ENCODE measurements at places on chromosomes 3 and 15.

DNA sequence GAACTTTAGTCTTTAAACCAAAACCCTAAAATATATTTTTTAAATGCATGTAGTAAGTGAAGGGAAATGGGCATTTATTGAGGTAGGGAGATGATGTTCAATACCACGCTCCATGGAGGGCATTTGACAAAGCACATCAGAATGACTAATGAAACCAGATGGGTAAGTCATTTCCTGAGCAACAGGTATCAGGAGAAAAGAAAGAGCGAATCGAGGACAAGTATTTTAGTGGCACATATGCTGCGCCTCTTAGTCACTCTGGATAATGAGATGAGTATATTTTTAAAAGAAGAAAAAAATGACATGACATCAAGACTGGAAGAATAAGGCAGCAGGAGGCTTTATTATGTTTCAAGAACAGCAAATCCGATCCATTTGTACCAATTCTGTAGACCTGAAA lies 129.0 kb upstream of the ARHGEF3 start:
- DNase-seq = no peak

DNA sequence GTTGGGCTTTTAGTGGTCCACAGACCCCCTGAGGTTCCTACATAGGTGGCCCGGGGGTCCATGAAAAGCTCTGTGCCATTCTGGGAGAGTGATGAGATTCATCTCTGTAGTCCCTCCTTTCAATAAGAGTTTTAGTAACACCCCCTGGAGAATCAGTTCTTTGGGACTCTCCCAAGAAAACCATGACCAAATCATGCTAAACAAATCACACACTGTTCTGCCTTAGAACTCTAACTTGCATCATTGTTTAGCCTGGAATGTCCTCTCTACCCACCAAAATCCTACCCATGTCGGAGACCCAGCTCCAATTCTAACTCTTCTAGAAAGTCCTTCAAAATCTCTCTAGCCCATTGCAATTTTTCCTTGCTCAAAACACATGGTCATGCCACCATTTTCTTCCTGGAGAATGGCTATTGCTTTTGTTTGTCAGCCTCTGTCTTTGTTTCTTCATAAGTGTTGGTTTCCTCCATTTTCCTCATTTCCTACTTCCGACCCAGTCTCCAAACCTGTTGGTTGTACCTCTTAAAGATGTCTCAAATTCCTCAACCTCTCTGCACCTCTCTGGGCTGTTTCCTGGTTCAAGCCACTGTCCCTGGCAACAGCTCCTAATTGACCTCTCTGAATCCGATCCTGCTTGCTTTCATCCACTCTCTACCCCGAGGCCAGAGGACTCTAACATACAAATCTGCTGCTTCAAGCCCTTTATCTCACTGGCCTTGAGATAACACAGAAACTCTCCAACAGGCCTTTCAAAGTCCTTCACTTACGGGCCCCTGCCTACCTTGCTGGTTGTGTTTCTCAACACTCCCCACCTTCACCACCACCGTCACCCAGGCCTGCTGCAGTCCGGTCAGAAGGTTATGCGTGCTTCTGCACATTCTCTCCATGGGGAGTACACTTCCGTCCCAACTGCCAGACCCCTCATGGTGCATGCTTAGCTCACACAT lies 23.7 kb downstream of the CYP19A1 start:
- no peak for DNase-seq

GRCh38 chr3:78337801-78338211 lies 1297.9 kb downstream of the ROBO2 start:
- DNase-seq = no peak

DNA sequence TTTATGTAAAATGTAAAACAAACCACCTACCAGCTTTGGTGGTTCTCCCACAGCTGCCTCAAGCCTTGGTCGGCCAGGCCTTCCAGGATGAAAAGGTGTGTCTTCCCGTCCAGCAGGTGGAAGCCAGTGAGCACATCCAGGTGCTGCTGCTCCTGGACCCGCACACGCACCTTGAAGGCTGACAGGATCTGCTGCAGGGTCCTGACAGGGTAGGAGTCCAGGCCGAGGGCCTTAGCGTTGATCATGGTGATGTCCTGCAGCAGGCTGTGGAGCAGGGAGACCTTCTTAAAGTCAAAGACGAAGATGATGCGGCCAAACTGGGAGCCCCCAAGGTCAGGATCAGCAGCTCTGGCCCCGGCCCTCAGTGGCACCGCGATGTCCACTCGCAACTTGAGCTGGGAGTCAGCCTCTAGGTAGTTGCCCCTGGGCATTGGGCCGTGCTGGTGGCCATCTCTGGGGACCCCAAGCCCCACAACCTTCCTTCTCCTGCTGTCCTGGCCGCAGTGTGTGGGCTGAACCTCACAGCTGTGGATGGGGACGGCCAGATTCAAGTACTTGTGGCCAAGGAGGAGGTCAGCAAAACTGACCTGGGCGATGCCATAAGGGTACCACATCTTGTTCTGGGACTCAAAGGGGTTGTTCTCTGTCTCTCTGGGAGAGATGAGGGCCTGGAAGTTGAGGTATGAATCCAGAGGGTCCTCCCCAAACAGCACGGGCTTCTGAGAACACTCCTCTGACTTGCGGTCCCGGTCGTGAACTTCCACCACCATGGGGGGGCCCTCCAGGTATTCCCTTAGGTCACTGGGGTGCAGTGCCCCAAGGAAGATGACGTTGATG lies 48.6 kb downstream of the CFAP92 start:
- no peak for DNase-seq

GRCh38 chr15:72155003-72155621 lies 36.9 kb downstream of the SENP8 start:
- DNase-seq = no peak

- DNase-seq = no peak
These were observed 29.5 kb downstream of the TKT start for GRCh38 chr3:53226142-53226840.

DNA sequence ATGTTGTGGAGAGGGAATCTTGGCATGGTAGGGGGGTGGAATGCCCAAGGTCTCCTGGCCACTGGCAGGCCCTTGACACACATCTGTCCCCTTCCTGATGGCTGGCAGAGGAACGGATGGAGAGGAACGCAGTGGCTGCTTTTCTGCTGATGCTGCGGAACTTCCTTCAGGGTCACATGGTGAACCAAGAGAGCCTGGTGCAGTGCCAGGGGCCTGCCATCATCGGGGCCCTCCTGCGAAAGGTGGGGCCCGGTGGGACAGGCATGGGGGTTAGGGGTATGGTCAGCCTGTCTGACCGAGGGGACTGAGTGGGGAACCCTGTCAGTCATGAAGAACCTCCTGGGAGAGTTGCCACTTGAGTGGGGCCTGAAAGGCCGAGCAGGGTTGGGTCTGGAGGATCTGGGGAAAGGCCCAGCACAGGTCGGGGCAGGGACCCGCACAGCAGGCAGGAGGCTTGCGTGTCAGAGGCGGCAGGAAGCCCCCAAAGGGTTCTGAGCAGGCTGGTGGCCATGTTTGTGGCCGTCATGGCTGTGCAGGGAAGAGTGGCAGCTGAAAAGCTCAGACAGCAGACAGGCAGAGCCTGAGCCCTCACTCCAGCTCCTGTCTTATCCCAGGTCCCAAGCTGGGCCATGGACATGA lies 18.1 kb downstream of the NBEAL2 start:
- DNase-seq = no peak

- no peak for DNase-seq
These were observed 101.1 kb downstream of the DLG1 start for GRCh38 chr3:197197334-197197733.

DNA sequence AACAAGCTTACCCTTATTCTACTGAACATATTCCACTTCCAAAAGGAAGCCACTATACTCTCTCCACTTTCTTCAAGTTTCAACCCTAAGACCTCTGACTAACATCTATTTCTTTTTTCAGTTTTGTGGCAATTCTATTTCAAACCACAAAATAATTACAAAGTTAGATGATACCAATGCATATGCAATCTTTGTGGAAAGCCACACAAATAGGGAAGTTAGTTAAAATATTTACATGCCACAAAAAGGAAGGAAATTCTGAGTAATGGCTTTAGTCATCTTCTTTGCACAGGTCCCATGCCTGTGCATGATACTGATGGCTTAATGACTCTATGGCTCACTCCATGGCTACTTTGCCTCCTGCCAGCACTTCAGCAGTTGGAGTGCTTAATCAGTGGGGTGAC lies 57.0 kb upstream of the MCTP2 start:
- DNase-seq = no peak

GRCh38 chr15:98003996-98004395 lies 43.5 kb downstream of the ARRDC4 start:
- DNase-seq = no peak

DNA sequence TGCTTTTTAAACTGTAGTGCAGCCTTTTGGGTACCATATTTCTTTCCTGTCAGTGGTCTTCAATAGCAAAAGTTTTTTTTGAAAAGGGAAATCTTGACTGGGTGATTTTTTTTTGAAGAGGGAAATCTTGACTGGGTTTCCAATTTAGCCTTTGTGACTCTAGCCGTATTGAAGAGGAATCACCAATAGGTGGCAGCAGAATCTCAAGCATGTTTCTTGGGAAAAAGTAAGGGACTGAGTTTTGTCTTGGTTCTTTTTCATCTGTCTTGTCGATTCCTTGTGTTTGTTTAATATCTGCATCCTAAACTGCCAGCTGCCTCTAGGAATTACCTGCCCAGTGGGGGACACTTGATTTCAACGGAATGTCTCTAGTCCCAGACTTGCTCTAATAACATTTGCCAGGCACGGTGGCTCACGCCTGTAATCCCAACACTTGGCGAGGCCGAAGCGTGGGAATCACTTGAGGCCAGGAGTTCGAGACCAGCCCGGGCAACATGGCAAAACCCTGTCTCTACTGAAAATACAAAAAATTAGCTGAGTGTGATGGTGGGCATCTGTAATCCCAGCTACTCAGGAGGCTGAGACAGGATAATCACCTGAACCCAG lies 89.2 kb downstream of the RBPMS2 start:
- peak; percentile 27 for DNase-seq

GRCh38 chr3:154398084-154398967 lies 31.7 kb downstream of the GPR149 start:
- no peak for DNase-seq

DNA sequence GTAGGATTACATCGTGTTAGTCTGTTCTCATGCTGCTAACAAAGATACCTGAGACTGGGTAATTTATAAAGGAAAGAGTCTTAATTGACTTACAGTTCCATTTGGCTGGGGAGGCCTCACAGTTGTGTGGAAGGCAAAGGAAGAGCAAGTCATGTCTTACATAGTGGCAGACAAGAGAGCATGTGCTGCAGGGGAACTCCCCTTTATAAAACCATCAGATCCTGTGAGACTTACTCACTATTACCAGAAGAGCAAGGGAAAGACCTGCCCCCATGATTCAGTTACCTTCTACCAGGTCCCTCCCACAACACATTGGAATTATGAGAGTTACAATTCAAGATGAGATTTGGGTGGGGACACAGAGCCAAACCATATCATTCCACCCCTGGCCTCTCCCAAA lies 3.4 kb downstream of the SLC25A26 start:
- no peak for DNase-seq

- no peak for DNase-seq
These were observed 31.3 kb downstream of the LIPC start for GRCh38 chr15:58462973-58463663.

DNA sequence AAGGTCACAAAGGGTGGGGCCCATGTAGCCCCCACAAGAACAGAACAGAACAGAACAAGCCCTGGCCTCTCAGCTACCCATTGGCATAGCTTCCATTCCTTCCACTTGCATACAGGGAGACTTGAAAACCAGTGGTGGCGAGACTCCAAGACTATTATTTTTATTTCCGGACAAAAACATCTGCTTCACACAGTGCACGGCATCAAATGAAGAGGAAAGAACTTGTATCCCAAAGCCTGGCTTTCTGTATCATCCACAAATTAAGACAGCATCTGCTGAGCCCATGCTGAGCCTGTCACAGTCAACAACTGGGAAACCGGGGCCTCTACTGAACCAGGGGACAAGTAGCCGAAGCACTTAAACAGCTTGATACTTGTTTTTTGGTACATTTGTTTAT lies 56.0 kb downstream of the CLEC3B start:
- no peak for DNase-seq

DNA sequence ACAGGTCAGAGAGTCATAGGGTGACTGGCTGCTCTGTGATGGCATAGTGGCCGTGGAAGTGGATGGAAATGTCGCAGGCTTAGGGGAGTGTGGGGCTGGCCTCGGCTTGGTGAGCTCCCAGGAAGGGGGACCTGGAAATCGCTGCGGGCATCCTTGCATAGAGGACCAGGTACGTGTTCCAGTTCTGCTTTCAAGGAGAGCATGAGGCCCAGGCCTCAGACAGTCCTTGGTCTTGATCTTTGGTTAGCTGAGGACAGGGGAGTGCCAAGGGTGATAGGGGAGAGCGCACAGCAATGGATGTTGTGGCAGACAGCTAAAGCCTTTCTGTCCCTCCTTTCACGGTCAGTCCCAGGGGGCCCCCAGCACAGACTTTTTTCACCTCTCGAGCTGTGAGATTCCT lies 110.5 kb downstream of the SNRPN start:
- no peak for DNase-seq

Data from Panc1 (cell line).